ENCODE measurements at places on chromosomes 3 and 15. TPM values are rescaled to one million over a fixed set of nuclear protein-coding genes. Genes with fewer than 3 reads are reported as not detected.
A peak's percentile ranks its signal among the peaks of the same experiment; 100 is the strongest.

DNA sequence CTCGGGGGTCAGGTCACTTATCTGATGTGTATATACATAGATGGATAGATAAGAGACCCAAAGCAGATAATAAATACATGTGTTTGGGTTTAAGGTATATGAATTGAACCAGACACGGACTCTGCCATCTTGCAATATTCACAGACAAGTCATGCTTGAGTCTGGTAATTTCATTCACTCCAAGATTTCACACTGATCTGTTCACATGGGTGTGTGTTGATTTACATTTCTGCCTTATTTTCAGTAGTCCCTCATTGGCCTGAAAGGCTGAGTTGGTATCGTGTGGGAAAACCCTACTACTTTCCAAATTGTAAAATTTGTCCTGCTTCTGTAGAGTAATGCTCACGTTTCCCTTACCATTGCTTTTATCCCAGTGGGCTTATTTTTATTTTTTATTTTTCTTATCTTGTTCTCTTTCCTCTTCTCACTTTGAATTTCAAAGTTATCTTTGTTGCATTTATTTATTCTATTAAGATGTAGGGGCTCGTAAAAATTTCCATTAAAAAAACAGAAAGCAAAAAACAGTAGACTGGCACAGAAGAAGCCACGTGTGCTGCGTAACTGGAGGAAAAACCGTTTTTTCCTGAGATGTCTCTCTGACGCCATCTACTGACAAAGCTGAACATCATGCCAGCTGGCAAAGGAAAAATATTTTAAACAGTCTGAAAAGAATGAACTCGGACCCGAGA lies 10.8 kb upstream of the MFSD1 start:
- H3K4me3 ChIP-seq = no peak overlapping the region
- no peak overlapping the region for H3K27ac ChIP-seq
- H3K27me3 ChIP-seq = no peaks in the 10 kb centered on the region
- peak; percentile 51 for DNase-seq
- no peaks in the 10 kb centered on the region for H3K36me3 ChIP-seq

DNA sequence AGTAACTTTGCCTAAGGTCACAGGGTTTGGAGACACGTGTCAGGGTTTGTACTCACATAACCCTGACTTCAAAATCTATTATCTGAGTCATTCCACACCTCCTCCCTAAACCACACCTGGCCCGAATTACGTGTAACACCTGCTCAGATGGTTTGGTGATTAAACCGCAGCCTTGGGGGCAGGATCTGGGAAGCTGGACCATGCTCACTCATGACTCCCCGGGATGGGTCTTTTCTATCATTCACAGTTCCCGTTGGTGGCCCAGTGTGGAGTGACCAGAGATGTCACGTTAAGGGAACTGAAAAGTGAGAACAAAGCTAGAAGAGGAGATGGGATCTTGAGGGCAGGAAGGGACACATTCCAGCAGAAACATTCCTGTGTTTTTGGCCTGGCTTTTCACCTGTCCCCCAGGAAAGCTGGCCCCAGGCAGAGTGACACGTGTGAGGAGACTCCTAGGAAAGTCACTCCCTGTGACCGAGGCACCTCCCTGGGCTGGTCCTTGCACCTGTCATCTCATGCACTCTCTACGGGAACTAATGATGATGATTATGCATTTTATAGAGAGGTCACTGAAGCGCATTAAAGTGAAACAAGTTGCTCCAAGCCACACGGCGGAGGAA lies 75.4 kb upstream of the POMGNT2 start:
- peak overlapping the region; percentile 33 for H3K4me3 ChIP-seq
- DNase-seq = peak; percentile 76
- peaks cover 40% of the 10 kb centered on the region for H3K4me1 ChIP-seq
- H3K27me3 ChIP-seq = no peaks in the 10 kb centered on the region
- no peaks in the 10 kb centered on the region for H3K36me3 ChIP-seq
- H3K27ac ChIP-seq = no peak overlapping the region

GRCh38 chr3:127207727-127208482 lies 15.0 kb downstream of the PRR23E start:
- no peak for DNase-seq
- no peaks in the 10 kb centered on the region for H3K4me1 ChIP-seq
- no peak overlapping the region for H3K4me3 ChIP-seq
- no peaks in the 10 kb centered on the region for H3K27me3 ChIP-seq
- no peaks in the 10 kb centered on the region for H3K36me3 ChIP-seq
- H3K27ac ChIP-seq = no peak overlapping the region

DNA sequence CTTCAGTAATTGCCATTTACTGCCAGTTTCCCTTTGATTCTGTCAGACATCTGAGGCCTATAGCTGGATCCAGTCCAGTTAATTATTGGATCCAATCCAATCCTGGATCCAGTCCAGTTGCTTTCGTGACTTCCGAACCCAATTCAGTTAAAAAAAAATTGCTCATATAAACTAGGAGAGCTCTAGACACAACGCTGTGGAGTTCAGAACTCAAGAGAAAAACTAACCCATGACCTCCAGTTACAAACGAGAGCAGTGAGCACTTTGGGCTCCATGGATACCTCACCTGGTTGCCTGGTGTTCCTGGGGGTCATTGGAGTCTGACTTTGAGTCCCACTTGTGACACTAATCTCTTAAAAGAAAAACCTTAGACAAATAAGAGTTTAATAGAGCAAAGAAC lies 269.8 kb downstream of the THSD4 start:
- H3K4me3 ChIP-seq = no peak overlapping the region
- no peaks in the 10 kb centered on the region for H3K4me1 ChIP-seq
- H3K27ac ChIP-seq = no peak overlapping the region

- H3K4me1 ChIP-seq = no peaks in the 10 kb centered on the region
- no peak for DNase-seq
- no peaks in the 10 kb centered on the region for H3K27me3 ChIP-seq
- H3K27ac ChIP-seq = no peak overlapping the region
Measured at GRCh38 chr3:22263042-22263441, 512.0 kb upstream of the ZNF385D start.

- H3K4me3 ChIP-seq = peak within 1 kb of the TSS; percentile 84
- no peaks in the 10 kb centered on the region for H3K36me3 ChIP-seq
- DNase-seq = peak; percentile 12
Measured at GRCh38 chr15:62389885-62390790, 225.1 kb upstream of the C2CD4B start.

GRCh38 chr3:170660139-170660538 lies 74.3 kb upstream of the SLC7A14 start:
- no peaks in the 10 kb centered on the region for H3K27me3 ChIP-seq
- DNase-seq = no peak
- H3K4me3 ChIP-seq = no peak overlapping the region
- no peak overlapping the region for H3K27ac ChIP-seq
- no peaks in the 10 kb centered on the region for H3K4me1 ChIP-seq
- H3K36me3 ChIP-seq = no peaks in the 10 kb centered on the region

DNA sequence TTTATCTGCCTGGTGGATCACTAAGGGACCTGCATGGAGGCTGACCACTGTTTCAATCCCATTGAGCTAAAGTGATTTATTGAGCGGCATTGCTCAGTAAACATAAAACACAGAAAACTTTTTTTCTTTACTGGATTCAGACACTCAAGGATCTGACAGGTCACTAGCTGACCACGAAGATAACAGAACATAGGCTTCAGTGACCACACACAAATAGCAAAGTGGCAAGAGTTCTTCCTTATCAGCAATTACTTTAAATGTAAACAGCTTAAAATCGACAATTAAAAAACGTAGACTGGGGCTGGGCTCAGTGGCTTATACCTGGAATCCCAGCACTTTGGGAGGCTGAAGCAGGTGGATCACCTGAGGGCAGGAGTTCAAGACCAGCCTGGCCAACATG lies 48.7 kb downstream of the STAG1 start:
- DNase-seq = no peak
- no peak overlapping the region for H3K27ac ChIP-seq
- H3K27me3 ChIP-seq = no peaks in the 10 kb centered on the region
- no peak overlapping the region for H3K4me3 ChIP-seq
- H3K36me3 ChIP-seq = no peaks in the 10 kb centered on the region
- no peaks in the 10 kb centered on the region for H3K4me1 ChIP-seq

Gene RBP2
- not detected for polyA plus RNA-seq

Gene TLR9
- polyA plus RNA-seq = 0.16 TPM

Gene CFAP100
- polyA plus RNA-seq = not detected
